ENCODE measurements at places on chromosomes 13 and 19.
A peak's percentile ranks its signal among the peaks of the same experiment; 100 is the strongest.

DNA sequence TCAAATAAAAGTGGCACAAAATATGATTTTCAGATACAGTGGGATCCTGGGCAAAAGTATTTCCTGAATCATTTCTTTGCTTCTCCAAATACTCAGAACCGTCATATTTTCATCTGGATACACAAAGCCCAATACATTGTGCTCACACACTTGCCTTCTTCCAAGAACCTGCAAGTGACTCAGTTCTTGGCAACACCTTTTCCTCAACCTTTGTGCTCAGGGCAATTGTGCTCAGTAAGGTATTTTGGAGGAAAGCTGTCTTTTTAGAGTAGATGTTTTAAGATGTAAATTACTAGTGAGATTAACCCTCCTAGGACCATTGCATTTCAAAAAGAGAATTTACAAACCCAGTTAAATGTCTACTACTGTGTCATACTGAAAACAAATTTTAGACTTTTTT lies 233.5 kb downstream of the EFNB2 start:
- no peak for DNase-seq

DNA sequence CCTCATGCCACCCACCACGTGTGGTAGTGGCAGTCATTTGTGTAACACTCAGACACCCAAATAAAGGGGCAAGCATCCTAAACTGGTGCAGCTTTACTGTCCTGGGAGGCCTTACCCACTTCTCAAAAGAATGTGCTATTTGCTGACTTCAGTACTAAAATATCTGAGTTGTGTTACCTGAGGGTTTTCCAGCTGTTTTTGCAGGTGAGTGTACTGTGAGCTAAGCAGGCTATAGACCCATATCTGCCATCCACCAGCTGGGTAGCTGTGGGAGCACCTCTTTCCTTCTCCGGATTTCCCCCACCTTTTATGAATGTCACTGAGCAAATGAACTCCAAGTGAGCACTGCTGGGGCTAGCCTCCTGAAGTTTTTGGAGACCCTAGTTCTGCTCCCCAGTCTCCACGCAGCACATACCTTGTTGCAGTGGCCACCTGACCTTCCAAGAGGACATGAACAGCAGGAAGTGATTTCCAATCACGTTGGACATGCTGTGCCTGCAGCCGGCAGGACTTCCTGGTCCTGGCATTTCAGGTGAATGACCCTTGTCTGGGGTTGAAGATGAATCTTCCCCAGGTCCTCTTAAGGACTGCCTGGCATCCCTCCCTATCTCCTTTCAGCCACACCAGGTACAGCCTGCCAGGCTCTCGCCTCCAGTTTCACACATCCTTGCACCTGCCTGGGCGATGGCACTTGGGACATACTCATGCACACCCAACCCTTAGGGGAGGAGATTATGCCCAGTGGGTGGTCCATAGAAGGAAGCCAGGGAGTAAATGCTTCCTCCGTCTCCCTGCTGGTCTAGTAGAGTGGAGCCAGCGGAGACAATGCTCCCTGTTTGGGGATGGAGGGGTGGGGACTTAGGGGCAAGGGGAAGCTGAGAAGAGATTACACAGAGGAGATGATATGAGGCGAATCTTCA lies 109.5 kb upstream of the SPATA13 start:
- DNase-seq, result no peak

- DNase-seq, result no peak
Measured at GRCh38 chr13:111990362-111990761, 76.6 kb upstream of the SOX1 start.

- no peak for DNase-seq
Measured at GRCh38 chr19:43872547-43873336, 45.6 kb downstream of the ZNF283 start.

DNA sequence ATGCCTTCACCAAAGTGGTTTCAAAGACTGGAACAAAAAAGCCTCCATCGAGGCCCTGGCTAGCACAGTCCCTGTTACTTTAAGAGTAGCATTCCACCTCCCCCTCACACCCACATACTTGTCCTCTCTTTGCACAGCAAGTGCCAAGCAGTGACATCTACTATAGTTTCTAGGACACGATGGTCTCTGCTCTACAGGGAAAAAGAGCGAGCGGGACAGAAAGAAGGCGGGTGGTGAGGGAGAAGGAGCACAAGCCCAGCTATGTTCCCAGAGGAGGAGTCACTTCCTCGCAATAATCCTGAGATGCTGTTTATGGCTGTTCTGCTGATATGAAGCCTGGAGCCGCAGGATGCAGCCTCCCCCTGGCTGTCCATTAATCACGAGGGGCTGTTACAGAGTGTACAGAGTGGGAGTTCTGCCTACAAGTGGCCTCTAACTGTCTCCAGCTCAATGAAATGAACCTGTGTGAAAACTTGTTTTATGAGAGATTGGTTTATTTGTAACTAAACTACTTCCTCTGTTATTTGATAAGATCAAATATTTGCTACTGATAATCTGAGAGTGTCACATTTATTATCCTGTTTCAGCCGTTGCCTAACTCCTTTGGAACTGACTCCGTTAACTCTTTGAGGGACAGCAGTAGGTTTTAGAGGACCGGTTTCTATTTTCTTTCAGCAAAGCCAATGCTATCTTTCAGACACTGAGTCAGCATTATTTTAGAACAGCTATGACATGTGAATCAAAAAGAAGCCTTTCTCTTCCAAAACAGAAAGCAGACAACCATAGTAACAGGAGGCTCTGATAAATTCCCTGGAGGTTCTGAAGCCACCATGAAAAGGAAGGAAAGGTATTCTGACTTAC lies 208.0 kb downstream of the SPRY2 start:
- no peak for DNase-seq

- DNase-seq, result no peak
Measured at GRCh38 chr19:41226053-41226873, 7.2 kb downstream of the AXL start.

DNA sequence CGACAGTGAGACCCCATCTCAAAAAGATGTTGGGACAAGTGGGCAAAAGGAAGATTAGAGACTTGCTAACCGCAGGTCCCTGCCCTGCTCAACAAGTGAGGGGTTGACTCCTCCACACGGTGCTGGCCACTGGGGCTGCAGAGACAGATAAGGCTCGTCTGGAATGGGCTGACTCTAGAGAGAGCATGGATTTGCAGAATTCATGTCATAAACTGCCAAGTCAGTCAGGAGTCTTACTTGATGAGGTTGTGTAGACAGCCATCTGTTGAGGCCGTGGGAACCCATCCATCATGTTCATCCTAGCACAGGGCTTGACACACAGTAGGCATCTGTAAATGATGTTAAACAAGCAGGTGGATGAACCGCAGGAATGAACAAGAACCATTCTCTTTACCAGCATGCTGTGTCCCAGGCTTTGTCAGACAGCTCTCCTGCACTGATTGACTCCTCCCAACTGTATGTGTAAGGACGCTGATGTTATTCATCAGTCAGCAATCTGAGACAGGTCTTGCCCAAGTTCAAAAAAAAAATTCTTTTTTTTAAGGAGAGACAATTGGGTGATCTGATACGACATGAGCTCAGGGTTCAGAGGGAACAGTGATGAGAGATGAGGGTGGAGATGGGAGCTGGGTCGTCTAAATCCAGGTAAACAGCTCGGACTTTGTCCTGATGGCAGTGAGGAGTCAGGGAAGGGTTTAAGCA lies 8.8 kb downstream of the PAF1 start:
- DNase-seq, result no peak

DNA sequence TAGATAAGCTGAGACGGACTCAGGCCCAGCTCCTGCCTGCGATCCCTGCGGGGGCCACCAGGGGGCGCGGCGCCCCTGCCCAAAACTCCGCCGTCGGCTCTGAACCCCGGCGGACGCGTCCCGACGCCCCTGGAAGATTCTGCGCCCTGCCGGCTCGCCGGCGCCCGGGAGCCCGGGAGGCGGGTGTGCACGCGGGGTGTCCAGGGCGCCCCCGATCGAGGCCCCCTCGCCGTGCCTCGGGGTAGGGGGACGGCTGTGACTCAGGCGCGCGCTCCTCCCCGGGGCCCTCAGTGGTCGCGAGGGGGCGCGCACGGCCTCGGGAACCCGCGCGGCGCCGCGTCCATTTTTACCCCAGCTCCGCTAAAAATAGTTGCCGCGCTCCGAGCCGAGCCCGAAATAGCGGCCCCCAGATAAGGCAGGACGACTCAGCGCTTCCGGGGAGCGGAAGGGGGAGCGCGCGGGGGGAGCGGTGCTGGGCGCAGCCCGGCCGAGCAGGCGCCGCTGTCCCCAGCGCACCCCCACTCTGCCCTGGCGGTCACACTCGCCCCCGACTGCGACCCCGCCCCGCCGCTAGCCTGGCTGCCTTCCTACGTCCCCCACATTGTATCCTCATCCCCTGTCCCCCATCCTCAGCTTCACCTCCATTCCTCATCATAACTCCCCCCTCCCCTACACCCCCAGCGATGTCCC lies 16.0 kb upstream of the ERCC1 start:
- peak; percentile 92 for DNase-seq

DNA sequence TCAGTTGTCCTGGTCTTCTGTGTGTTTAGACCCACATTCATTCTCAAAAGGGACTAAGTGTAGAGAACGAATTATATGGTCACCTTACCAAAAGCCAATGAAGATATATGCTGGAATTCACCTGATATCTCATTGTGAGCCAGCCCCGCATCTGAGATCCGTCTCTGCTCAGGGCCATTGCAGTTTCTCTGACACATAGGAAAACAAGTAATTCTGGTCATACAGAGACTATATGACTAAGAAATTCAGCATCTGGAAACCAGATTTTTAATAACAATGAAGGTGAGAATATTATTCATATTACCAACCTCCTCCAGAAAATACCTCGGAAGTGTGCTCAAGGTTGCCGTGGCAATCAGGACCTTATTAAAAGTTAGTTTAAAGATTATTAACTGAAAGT lies 278.6 kb upstream of the EDNRB start:
- no peak for DNase-seq

DNA sequence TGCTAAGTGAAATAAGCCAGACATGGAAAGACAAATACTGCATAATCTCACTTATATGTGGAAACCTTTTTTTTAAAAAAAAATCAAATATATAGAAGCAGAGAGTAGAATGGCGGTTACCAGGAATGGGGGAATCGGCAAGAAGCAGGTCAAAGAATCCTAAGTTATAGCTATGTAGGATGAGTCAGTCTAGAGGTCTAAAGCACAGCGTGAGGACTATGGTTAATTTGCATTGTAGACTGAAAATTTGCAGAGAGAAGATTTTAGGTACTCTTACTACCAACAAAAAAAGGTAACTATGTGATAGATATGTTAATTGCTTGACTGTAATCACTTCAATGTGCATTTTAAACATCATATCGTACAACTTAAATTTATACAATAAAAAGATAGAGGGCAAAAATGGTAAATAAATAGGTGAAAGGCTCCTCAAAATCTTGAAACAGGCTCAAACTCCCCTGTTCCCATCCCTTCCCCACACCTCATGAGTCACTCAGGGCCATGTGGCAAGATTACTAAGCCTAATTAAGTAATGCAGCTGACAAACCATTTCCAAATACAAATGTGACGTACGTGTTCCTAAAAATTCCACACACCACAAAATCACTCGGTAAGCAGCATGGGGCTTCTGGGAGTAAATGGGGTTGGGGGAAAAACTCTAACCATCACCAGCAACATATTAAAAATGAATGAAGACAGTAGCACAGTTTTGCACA lies 159.0 kb downstream of the USP12 start:
- no peak for DNase-seq

DNA sequence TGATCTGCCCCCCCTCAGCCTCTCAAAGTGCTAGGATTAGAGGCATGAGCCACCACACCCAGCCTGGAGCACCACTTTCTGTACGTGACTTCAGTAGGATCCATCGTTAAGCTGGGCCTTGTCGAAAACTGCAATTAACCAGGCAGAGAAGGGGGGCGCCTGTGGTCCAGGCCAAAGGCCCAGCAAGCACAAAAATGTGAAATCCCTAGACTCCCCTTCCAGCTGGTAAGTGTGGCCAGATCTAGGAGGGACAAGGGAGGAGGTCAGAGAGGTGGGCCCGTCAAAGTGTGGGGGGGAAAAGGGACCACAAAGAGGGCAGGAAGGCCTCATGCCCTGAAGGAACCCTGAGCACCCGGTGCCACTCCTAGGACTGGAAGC lies 13.8 kb downstream of the DDX39A start:
- DNase-seq, result no peak

DNA sequence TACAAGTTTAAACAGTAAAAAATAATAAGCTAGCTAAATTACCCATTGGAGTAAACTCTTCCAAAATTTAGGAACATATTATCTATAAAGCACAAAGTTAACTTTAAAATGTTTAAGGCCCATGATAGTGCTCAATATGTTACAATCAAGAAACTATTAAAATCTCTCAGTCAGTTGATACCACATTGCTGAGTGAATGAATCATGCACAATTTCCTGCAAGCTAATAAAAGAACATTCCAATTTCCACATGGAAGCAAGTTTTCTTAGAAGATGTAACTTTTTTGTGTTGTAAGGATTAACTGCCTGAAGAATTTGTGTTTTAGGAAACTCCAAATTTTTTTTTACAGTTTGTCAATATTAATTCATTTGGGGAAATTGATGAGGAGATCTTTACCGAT lies 666.6 kb downstream of the SLITRK1 start:
- DNase-seq, result no peak

DNA sequence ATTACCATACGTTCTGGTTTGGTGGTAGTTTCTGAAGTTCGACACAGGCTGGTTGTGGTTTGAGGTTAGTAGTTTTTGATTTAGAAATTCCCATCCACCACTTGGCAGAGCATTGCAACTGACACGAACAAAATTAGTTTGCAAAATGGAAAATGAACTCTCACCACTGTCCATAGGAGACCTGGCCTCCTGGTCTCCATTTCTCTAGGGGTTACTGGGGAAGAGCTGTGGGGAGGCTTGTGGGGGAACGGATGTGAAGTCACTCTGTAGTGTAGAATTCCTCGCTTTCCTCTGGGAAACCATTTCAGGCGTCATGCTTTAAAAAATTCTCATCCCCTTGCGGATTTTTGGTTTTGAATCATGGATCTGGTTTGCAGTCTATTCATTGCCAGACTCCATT lies 321.5 kb upstream of the MAB21L1 start:
- no peak for DNase-seq

GRCh38 chr13:33003458-33004019 lies 12.7 kb upstream of the KL start:
- no peak for DNase-seq

GRCh38 chr19:12156223-12157058 lies at the start of gene ZNF625:
Gene ZNF625, minus strand, starts transcription at chr19:12156734. Its CDS starts 176 bp downstream, at chr19:12156558.
- peak; percentile 90 for DNase-seq

DNA sequence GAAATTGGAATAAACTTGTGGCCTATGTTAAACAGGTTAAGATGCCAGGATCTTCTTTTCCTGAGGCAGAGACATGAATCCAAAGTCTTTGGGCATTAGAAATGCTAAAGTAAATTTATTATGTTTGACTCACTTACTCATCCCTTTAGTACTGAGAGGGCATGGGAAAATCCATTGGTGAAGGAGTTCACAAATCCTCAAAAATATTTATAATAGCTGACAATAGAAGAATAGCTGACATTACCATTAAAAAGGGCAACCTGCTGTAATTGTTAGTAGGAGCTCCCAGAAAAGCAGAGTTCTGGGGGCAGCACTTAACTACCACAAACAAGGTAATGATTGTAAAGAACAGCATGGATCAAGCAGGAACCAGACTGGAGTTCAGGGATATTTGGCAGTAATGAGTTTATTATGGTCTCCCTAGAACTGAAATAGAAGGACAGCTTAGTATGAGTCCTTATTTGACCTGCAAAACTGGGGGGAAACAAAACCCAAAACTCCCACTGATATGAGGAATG lies 285.8 kb upstream of the KLHL1 start:
- no peak for DNase-seq

All from GM13977 (cell line).